ENCODE measurements at places on chromosomes 7 and 10.

DNA sequence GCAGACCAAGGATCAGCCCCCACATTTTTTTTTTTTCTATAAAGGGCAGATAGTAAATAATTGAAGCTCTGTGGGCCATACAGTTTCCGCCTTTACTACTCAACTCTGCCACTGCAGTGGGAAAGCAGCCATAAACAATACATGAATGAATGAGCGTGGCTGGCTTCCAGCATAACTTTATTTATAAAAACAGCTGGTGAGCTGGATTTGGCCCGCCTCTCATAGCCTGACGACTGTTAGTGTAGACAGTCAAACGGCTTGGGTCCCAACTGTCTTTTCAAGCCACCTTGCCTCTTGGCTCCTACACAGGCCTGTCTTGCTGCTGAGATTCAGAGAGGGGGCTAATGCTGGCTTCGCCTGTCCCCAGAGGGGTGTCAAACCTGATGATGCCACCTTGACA is 169.8 kb upstream of the GPR26 start:
- no peak for DNase-seq

GRCh38 chr10:58576751-58577436 is 64.2 kb downstream of the BICC1 start:
- no peak for DNase-seq

GRCh38 chr7:138243430-138243829 is 167.2 kb downstream of the AKR1D1 start:
- DNase-seq = no peak

DNA sequence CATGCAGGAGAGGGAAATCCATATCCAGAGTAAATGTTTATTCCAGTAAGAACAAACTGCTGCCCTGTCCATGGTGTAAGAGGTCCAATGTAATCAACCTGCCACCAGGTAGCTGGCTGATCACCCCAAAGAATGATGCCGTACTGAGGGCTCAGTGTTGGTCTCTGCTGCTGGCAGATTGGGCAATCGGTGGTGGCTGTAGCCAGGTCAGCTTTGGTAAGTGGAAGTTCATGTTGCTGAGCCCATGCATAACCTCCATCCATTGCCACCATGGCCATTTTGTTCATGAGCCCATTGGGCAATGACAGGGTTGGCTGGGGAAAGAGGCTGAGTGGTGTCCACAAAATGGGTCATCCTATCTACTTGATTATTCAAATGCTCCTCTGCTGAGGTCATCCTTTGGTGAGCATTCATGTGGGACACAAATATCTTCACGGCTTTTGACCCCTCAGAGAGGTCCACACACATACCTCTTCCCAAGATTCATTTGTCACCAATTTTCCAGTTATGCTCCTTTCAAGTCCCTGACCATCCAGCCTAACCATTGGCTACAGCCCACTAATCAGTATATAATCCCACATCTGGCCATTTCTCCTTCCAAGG is 23.3 kb upstream of the PAPSS2 start:
- DNase-seq = no peak

- no peak for DNase-seq
Measured at GRCh38 chr10:76133597-76134255, 702.3 kb downstream of the LRMDA start.

Measured in Kasumi-1 (cell line).